ENCODE measurements at places on chromosomes 7 and 10.

DNA sequence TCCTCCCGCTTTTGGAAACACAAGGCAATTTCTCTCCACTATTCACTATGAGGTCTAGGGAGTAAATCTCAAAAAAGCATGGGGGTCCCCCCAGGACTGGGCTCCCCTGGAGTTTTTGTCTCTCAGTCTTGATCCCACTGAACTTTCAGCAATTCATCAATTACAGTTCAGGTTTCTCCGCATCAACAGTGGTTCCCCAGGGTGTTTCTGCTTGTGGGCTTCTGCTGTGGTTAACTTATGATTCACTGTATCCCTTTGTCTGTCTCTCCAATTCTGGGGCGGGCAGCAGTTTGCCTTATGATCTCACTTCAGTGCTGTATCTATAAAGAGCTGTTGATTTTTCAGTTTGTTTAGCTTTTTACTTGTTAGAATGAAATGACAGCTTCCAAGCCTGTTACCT, 142.6 kb upstream of the CDC14C start:
- DNase-seq = no peak

- peak; percentile 93 for DNase-seq
These were observed 11.7 kb downstream of the HSPB1 start for GRCh38 chr7:76314042-76314721.

- no peak for DNase-seq
These were observed 15.9 kb downstream of the UBN2 start for GRCh38 chr7:139246905-139247304.

GRCh38 chr7:135232087-135232486, 1.6 kb upstream of the STRA8 start:
- no peak for DNase-seq

All from HuH-7 (cell line).